Caki2 (cell line): ENCODE measurements at places on chromosomes 2 and 18.

GRCh38 chr2:45083175-45083574 is 73.9 kb upstream of the SIX2 start:
- DNase-seq: no peak

DNA sequence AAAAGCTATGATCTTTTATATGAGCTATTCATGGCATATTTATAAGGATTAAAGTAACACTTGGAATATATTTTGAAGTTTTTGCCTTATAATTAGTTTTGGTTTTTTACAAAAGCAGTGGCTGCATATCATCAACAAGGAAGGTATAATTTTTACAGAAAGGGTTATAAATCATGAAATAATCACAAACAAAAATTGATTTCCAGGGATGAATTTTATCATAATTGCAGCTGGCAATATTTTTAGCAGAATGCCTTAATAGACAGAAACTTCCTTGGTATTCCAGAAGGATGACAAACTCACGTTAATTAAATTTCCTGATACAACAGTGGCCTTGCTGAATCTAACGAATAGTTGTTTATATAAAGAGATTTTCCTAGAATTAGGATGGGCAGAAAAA is 260.5 kb upstream of the SLC39A10 start:
- DNase-seq: no peak

DNA sequence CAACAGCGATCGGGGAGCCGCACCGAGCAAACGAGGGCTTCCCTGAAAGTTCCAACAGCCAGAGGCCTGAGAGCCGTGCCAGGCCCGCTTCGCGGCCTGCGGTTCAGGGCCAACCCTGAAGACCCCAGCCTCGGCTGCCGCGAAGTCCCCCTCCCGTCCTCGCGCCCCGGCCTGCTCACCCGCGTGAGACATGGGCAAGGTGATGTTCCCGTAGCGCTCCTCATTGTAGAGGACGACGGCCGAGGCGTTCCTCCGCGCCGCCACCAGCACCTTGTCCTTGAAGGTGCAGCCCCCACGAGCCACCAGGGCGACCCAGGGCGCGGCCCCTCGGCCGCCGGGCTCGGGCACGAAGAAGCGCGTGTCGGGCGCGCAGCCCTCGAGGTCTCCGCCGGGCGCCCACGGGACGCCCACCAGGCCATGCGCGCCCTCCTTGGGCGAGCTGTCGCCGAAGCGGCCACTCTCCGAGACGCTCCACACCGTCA is 510 bp downstream of the RNF149 start:
- no peak for DNase-seq

DNA sequence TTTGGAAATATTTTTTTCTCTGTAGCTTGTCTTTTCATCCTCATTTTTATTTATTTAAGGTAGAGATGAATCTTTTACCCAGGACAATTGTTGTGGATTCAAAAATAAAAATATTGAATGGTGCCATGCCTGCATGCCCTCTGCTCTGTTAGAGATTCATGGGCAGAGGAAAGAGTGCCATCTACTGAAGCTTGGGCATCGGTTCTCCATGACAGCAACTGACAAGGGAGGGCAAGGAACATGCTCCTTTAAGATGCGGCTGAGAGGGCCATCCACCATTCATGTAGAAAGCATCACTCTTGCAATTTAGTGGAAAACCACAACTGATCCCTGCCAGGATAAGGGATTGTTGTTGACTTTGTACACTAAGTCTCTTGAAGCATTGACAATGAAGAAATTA is 79.9 kb downstream of the PARD3B start:
- peak; percentile 41 for DNase-seq

- DNase-seq: no peak
These were observed 185.0 kb upstream of the HS6ST1 start for GRCh38 chr2:128503399-128504245.

DNA sequence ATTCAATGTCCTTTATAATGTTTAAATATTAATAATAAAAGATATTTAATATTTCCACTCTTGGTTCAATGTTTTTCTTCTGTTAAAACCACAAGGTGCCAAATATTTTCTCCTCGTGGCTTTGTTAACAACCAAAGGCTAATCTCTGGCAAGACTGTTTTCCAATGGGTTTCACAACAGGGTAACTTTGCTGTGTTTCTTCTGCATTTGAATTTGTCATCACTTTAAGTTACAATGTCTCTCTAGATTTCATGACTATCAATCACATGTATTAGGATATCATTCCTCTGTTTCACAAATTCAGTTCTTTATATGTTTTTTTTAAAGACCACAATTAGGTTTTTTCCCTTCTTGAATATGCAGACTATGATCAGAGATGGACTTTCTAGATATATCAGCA is 469.8 kb upstream of the ACVR2A start:
- DNase-seq: no peak
